Activated naive CD4-positive, alpha-beta T cell treated with anti-CD3 and anti-CD28 coated beads, Interleukin-2, amount 50 U/mL, for 72 hours (primary cell): ENCODE measurements at places on chromosomes 3 and 15.
A peak's percentile ranks its signal among the peaks of the same experiment; 100 is the strongest.

DNA sequence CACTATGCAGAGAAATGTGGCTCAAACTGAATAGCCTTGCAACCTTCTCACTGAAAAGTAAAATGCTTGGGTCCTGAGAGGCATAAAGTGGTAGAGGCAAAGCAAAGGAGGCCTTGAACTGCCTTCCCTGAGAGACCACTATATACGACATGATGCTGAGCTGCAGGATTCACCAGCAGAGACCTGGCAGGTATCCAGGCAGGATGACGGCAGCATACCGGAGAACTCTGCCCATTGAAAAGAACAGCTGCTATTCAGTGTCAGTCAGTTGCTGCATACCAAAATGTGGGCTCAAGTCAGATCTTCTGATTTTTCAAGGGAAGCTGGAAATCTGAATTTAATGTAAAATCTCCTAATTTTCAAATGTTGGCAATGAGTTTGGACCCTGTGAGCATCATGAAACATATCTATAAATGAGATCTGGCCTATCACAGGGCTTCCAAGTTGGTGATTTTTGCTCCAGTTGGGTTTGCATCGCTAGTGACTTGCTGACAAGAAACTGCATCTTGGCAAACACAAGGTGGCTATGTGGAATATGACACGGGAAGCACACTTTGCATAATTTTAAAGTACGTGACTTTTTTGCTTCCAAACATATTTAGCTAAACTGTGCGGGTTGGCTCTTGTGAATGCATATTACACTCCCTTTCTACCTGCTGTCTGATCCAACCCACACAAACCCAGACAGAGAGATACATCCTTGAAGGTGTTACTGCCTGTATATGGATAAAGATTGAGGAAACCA is 529.0 kb downstream of the AGBL1 start:
- DNase-seq = no peak

- DNase-seq = peak; percentile 11
Measured at GRCh38 chr15:85646538-85647091, 148.1 kb downstream of the KLHL25 start.

GRCh38 chr15:28080386-28080785 is 18.7 kb downstream of the OCA2 start:
- no peak for DNase-seq

- no peak for DNase-seq
Measured at GRCh38 chr15:98177966-98178592, 217.6 kb downstream of the ARRDC4 start.

- no peak for DNase-seq
Measured at GRCh38 chr3:43873723-43874122, 183.0 kb downstream of the ABHD5 start.

DNA sequence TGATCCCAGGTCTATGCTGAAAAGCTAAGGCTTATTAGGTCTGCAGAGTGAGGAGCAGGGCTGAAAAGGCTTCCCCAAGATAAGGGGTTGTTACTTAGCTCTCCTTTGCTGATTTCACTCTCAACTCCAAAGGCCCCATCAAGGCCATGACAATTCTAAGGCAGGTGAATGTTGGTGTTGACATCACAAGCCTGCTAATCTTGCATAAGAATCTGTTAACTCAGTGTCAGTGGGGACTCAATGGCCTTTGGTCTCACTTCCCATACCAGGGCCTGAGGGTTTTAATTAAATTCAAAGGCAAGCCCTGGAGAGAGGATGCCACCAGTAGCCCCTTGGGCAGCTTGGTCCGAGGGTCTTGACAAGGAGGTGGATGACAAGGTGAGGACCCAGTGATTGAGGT is 9.4 kb upstream of the ALAS1 start:
- DNase-seq = no peak

- DNase-seq = peak; percentile 42
Measured at GRCh38 chr15:99443056-99443756, 122.6 kb upstream of the MEF2A start.

DNA sequence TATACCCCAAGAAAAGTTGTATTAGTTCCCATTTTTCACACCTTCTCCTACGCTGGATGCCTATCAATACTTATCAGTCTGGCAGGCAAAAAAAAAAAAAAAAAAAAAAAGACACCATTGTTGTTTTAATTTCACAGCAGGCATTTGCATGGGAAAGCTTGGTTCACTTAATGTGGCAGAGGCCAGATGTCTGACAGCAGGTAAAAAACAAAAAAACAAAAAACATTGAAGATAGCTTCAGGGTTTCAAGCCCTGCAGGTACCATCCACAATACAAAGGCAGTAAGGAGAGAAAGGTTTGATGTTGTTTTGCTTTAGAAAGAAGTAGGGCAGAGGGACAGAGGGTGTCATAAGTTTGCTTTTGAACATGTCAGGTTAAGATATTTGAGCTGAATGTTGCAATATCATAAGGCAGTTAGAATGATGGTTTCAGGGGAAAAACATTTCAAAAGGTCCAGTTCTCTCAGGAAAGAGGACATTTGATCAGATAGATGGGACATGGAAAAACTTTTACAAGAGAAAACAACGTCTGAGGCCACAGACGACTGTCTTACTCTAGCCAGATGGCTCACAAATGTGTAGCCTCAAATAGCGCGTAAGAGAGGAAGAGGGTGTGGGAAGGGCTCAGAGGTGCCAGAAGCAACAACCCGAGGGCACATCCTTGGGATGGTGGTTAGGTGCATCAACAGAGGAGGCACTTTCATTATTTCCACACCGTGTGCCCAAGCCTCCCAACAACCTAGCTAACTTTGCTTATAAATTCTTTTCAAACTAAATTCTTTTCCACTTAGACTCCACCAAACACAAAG is 25.7 kb downstream of the PCOLCE2 start:
- no peak for DNase-seq

DNA sequence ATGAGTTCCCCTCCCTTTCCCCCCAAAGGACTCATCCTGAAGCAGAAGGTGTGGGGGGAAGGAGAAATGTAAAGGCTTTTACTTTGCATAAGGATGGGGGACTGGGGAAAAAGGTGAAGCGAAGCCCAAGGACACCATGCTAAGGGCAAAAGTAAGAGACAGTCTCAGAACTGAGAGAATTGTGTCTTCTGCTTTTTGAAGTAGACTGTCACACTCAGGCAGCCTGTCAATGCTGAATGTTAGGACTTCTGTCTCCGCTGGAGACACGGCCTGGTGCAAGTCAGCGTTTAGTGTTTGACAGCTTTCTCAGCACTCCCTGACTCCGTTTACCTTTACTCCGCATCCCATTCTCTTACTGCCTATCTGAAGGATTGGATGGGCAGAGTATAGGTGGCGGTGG is 13.8 kb downstream of the RBM5 start:
- no peak for DNase-seq

- no peak for DNase-seq
Measured at GRCh38 chr15:27124287-27124871, 153.4 kb downstream of the GABRG3 start.

DNA sequence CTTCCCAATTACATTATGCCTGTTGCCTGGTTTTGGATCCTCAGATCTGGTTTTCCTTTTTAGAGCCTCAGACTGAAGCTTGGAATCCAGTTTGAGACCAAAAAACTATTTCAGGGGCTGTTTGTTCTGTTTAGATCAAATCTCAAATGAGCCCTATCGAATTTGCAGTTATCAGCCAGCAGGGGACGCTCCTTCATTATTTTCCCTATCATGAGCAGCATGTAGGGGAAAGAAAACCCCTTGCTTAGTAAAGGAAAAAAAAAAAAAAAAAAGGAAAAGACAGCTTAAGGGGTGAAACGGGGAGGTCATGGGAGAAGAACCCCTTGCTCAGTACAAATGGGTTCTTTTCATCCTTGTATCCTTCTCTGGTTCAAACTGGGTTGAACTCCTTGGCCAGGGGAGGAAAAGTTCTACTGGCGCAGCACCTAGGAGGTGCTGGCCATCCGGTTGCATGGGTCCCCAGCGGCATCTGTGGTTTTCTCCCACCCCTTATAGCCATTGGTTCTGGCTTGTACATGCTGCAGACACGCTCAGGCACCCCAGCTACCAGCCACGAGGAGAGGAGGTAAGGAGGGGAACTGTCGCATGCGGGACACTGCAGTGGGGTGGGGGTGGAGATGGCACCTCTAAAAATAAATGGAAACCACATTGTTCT is 1375.1 kb upstream of the ALCAM start:
- no peak for DNase-seq

- no peak for DNase-seq
Measured at GRCh38 chr15:76967067-76967466, 27.9 kb upstream of the PSTPIP1 start.

- DNase-seq = no peak
Measured at GRCh38 chr15:96374499-96374898, 44.0 kb downstream of the NR2F2 start.

DNA sequence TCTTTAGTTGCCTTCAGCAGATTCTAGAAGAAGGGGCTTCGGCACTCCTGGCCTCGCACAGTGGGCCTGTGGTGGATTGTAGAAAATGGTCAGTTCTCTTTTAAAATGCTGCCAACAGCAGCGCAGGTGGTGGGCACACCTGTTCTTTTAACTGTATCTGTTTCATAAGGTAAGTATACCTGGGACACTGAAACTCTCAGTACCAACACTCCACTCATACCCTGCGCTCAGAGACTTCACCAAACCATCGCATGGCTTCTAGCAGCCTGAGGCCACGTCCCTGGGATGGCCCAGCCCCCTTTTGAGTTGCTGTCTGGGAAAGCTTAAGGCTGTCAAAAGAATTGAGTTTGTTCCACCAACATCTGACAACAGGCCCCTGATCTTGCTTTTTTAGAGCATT is 56.7 kb upstream of the MCF2L2 start:
- DNase-seq = no peak

DNA sequence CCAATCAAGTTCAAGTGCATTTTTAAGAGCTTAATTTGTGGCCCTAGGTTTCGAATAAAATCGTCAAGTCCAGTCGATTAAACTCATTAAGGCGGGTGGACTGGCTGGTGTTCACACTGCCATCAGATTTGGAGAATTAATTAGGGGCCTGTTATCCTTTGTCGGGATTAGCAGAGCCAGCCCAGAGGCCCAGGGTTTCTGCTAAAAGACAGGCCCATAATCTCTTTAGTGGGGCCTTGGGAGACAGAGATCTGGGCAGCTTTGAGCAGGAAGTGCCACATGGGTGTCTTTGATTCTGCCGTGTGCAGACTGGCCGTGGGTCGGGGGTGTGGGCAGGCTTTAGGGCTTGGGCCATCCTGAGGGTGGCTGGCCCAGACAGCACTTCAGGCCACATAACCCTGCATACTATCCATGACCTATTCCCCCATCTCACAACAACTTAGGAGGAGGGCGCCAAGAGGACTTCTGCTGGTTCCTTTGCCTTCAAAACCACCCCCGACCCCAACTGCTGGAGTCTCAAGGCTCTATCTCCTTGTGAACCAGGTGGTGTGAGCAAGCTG is 94.7 kb downstream of the PLXNA1 start:
- no peak for DNase-seq

- DNase-seq = no peak
Measured at GRCh38 chr15:91783451-91783850, 70.1 kb upstream of the SLCO3A1 start.

GRCh38 chr3:11845651-11846050 is 1.0 kb downstream of the TAMM41 start:
- DNase-seq = no peak

DNA sequence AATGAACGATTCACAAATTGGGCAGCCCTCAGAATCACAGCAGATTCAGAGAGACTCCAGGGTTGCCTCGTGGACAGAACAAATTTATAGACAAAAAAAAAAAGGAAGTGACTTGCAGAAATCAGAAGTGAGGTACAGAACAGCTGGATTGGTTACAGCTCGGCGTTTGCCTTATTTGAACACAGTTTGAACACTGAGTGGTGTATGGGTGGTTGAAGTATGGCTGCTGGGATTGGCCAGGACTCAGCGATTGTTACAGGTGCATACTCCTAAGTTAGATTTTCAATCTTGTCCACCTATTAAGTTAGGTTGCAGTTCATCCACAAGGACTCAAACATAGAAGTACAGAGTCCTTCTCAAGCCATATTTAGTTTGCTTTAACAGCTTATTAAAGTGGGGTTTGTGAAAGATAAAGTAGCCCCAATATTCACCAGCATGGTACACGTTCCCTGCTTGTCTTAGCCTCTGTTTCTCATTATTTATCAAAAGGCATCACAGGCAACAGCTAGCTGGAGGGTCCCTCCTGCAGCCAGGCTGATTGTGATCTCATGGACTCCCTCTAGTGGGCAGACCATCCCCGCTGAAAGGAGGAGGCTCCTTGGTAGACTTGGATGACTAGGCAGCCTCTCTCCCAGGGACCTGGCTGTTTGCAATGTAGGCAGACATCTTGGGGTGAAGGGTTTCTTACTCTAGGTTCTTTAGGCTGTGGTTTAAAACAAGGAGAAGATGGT is 17.6 kb upstream of the ALDH1L1 start:
- DNase-seq = no peak

DNA sequence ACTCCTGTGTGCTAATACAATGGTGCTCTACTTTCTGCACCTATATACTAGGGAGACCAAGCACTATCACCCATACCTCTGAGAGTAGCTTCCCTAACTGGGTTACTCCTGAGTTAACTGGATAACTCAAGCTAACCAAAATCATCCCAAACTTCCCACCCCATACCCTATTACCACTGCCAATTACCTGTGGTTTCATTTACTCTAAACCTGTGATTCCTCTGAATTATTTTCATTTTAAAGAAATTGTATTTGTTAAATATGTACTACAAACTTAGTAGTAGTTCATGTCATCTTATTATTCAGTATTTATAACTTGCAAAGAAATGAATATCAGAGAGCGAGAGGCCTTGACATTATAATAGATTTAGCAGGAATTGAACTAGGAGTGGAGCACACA is 340.5 kb downstream of the TBC1D5 start:
- no peak for DNase-seq

GRCh38 chr3:133330065-133330464 is 69.8 kb upstream of the BFSP2 start:
- no peak for DNase-seq

DNA sequence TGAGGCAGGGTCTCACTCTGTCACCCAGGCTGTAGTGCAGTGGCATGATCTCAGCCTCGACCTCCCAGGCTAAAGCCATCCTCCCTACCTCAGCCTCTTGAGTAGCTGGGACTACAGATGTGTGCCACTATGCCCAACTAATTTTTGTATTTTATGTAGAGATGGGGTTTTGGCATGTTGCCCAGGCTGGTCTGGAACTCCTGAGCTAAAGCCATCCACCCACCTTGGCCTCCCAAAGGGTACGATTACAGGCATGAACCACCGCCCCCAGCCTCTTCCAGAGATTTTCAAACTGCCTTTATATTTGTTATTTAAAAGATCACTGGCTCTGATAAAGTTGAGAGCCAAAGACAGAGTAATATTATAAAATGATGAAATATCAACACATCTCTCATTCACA is 37.3 kb downstream of the BSN start:
- DNase-seq = no peak

DNA sequence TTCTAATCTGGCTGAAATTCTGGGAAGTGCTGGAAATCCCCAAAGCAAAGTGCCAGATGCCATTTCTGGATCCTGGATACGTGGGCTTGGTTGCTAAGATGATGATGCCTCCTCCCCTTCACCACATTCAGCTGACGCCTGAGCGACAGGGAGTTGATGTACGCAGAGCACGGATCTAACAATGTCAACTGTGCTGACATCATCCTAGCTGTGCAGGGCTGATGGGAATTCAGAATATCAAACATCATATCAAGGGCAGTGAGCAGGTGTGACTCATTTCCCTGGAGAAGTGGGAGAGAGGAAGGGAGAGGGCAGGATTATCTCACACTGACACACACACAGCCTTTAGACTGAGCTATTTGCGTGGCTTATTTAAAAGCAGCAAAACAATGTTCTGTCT is 92.6 kb upstream of the ZBTB20 start:
- DNase-seq = no peak

GRCh38 chr15:36970522-36970921 is 129.8 kb downstream of the MEIS2 start:
- no peak for DNase-seq
